ENCODE measurements at places on chromosomes 12 and 14.

DNA sequence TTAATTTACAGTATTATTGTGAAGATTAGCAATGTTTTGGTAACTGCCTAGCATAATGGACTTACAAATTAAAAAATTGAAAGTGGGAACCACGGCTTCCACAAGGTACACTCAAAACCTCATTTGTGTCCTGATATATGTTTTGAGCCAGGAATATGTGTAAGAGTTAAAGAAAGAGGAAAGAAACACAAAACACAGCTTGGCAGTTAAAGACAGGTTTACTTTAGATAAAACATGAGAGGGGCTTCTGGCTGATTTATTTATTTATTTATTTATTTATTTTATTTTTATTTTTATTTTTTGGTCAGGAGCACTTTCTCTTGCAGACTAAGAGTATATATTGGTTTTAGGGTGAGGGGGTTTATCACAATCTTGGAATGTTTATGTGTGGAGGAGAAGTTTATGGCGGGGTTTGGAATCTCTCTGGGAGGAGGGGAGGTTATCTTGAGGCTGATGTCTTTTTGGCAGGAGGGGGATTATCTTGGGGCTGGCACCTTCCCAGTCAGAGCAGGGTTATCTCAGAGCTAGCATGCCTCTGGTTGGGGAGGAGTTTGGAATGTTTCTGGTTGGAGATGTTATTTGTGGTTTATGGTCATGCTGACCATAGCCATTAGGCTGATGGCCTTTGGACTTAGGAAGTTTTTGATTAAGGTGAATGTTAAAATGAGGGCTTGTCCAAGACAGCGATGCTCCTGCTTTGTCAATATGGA, 436.7 kb downstream of the DAD1 start:
- no peak for DNase-seq

- peak; percentile 29 for DNase-seq
These were observed 88.9 kb downstream of the PTGER2 start for GRCh38 chr14:52402812-52403526.

DNA sequence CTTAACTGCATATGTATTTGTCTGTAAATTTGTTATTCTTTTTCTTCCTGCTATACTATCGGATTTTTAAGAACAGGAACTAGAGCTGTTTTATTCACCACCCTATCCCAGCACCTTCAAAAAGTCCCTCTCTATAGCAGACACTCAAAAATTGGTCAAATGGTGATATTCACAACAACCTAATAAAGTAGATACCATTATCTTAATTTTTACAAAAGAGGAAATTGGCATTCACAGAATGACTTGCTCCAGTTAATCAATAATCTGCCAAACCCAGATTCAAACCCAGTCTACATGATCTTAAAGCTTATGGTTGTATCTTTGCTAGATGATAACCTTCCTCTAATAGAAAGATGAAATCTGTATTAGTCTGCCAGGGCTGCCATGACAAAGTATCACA, 426.6 kb downstream of the EGLN3 start:
- DNase-seq: no peak

- DNase-seq: no peak
These were observed 455.6 kb downstream of the ZFP36L1 start for GRCh38 chr14:68337279-68337678.

DNA sequence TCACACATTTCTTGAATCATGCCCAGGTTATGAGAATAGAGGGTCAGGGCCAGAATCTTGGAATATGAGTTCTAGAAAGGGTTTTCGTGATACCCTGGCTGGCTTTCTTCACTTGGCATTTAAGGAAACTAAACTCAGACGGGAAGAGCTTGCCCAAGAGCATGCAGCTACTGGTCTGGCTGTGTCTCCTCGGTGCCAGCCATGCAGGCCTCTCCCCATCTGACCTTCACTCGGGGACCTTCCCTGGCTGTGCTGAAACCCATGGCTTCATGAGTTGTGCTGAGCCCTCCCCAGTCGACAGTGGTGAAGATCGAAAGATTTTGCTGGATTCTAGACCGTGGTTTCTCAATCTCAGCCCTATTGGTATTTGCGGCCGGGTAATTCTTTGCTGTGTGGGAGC, 38.0 kb downstream of the FOXN3 start:
- DNase-seq: no peak
